ENCODE measurements at places on chromosomes 2 and 18.

DNA sequence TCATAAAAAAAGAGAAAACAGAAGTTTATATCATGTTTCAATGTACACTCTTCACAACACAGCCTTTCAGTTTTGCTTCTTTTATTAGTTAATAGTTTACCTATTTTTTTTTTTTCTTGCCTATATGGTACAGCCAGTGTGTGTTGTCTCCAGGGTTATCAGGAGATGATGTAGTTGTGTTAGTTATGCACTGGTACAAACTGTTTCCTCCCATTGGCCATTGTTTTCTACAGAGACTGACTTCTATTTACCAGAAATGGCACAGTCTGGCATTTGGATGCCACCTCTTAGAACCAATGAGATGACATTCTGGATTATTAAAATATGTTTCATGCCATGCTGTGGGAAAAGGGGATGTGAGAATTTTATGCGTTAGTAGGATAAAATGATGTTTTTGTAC is 339.4 kb downstream of the PLCL1 start:
- no peak for DNase-seq

GRCh38 chr2:47095349-47096020 is 59.6 kb downstream of the STPG4 start:
- peak; percentile 18 for DNase-seq

- no peak for DNase-seq
These were observed 618.0 kb upstream of the ZEB2 start for GRCh38 chr2:145137901-145138300.

- DNase-seq, result peak; percentile 76
These were observed 117.4 kb upstream of the CWC22 start for GRCh38 chr2:180124273-180125139.

DNA sequence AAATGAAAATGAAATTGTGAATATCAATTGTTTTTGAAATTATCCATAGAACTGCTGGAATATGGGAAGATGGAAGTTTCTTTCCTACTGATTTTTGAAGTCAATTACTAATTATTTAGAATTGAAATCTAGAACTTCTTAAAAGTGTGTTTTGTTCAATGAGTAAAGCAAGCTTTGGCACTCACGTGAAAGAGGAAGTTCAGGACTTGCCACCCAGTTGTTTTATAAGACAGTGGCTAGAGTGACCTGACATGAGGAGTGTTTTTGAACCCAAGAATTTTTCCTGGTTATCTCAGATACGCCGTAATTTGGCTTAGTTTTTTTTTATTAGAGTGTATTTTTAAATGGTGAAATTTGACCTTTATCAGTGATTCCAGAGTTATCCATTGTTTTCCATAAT is 3.5 kb downstream of the MXD1 start:
- DNase-seq, result no peak

DNA sequence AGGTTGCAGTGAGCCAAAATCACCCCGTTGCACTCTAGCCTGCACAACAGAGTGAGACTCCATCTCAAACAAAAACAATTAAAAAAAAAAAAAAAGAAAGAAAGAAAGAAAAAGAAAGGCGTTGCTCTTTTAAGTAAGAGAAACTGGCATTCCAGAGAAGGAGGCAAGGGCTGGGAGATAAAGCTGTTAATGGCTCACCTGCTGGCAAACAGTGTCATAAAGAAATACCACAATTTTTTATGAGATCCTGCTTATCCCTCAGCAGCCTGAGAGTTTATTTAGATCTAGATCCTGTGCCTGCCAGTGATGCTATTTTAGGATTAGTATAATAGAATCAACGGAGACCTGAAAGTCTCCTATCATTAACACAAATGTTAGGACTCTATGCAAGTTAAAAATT is 16.3 kb downstream of the SLC19A3 start:
- no peak for DNase-seq

- no peak for DNase-seq
These were observed at the start of gene SDC1 for GRCh38 chr2:20224716-20225293. Gene SDC1 (minus strand): TSS chr2:20225130. CDS start chr2:20224867, 263 bp downstream.

DNA sequence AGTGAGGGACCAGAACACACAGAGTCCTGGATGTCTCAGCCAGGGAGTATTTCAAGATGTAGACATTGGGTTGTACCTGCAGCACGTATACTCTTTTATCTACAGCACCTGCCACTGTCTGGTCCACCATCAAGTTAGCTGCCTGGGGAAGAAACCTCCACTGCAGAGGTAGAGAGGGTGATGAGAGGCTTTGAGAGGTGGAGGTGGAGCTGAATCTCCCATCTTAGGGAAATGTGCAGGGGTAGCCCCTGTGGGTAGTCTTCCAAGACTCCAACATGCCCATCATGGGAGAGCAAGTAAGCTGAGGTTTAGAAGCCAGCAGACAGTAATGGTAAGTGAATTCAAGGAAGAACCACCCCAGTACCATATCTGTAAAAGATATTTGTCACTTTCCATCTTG is 93.3 kb upstream of the CELF4 start:
- no peak for DNase-seq

Data from NCI-H526 (cell line).